ENCODE measurements at places on chromosomes 3 and 15. TPM values are rescaled to one million over a fixed set of nuclear protein-coding genes. Genes with fewer than 3 reads are reported as not detected.

CPN2 gene
- total RNA-seq, result 0.24 TPM

FGF7 gene
- 127 TPM for total RNA-seq

LAMB2 gene
- 564 TPM for total RNA-seq

MINDY2 gene
- total RNA-seq, result 36.6 TPM

P4HTM gene
- 25.7 TPM for total RNA-seq

HRH1 gene
- total RNA-seq, result 8.0 TPM

ISLR gene
- 110 TPM for total RNA-seq
